Suppressor macrophage treated with lipopolysaccharide for 4 hours (primary cell): ENCODE measurements at places on chromosomes 1 and 21.

GRCh38 chr1:87673748-87674147 lies 345.1 kb downstream of the LMO4 start:
- DNase-seq, result no peak

GRCh38 chr1:95169548-95169947 lies 52.4 kb downstream of the TLCD4 start:
- DNase-seq, result no peak

- DNase-seq, result no peak
Observed at GRCh38 chr1:185565302-185565701, 168.9 kb upstream of the HMCN1 start.

GRCh38 chr21:41204736-41205135 lies 36.8 kb downstream of the BACE2 start:
- no peak for DNase-seq

GRCh38 chr1:117271959-117272358 lies 61.2 kb upstream of the VTCN1 start:
- no peak for DNase-seq

DNA sequence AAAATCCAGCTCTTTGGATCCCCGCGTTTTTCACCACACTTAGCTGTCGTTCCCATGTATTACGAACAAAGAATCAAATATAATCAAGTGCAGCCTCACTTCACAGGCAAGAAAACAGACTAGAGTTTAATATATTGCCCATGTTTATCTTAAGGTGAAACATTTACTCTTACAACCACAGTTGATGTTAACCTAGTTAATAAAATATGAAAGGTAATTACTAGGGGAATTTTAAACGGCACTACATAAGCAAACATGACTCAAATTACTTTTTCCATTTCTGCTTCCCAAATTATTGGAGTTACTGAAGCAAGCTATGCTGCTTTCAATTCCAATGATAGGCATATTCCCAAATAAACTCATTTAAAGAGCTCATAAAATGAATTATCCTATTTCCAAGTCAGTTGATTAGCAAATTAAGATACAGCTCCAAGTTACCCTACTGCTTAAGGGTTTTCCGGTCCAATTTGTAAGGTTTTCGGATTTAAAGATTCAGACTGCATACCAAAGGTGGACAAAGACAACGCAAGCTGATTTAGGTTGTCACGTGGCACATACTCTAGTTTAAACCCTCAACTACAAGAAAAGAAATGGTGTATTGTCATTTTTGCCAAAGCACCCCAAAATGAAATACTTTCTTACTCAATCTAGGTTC lies 5.9 kb downstream of the COX20 start:
- DNase-seq, result no peak

- no peak for DNase-seq
Observed at GRCh38 chr1:237868817-237869600, 21.7 kb downstream of the ZP4 start.

GRCh38 chr1:17587693-17588047 lies 48.2 kb downstream of the ARHGEF10L start:
- no peak for DNase-seq

DNA sequence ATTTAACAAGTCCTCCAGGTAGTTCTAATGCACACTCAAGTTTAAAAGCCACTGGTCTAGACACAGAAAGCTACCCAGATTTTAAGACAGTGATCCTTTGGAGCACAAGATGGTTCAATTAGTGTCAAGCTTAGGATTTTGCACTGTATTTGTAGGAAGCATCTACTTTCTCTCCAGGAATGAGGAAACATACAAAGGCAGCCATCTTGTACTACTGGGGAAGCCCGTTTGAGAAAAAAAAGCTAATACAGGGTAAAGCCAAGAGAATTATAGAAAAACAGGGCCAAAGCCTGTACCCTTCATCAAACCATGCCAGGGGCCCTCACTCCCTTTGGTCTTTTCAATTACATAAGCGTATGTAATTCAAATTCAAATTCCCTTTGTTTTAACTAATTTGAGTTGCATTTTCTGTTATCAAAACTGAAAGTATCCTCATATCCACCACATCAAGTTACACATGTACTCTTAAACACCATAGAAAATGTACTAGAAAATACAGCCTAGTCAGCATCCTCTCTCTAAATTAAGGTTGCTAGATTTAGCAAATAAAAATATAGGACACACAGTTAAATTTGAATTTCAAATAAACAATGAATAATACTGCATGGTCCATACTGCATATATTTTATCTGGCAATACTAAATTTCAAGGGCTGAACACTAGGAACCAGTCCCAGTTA lies 17.4 kb downstream of the PIK3R3 start:
- no peak for DNase-seq

DNA sequence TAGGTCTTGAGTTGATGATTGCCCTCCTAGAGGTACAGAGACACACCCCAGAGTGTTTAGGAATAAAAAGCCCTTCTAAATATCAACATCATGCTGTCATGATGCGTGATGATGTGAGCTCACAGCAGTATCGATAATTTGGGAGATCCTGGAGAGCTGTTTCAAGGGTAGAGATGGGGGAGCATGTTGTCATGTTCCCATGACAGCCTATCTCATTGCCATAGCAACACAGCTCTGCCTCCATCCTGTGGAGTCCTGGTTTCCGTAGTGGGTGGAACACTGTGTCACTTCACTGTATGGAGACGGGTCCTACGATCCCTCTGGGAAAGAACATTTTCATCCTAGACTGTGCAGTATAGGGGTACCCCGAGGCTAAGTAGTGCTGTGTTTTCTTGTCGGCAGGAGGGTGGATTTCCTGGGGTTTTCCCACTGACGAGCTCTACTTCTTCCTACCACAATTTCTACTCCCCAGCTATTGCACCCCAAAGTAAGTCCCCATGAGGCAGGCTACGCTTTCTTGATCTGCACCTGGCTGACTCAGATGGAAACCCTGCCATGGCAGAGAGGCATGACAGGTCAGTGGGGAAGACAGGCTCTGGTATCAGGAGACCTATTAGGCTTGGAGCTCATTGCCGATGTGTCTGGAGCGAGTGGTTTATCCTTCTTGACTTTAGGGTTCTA lies 7.2 kb downstream of the KISS1 start:
- no peak for DNase-seq

- no peak for DNase-seq
Observed at GRCh38 chr1:212035835-212036605, 472 bp downstream of the DTL start.

- peak; percentile 51 for DNase-seq
Observed at GRCh38 chr1:169892927-169893644, 610 bp downstream of the SCYL3 start.

- no peak for DNase-seq
Observed at GRCh38 chr1:108831225-108831624, 25.7 kb downstream of the AKNAD1 start.

- DNase-seq, result no peak
Observed at GRCh38 chr1:237084341-237085077, 42.5 kb downstream of the RYR2 start.

DNA sequence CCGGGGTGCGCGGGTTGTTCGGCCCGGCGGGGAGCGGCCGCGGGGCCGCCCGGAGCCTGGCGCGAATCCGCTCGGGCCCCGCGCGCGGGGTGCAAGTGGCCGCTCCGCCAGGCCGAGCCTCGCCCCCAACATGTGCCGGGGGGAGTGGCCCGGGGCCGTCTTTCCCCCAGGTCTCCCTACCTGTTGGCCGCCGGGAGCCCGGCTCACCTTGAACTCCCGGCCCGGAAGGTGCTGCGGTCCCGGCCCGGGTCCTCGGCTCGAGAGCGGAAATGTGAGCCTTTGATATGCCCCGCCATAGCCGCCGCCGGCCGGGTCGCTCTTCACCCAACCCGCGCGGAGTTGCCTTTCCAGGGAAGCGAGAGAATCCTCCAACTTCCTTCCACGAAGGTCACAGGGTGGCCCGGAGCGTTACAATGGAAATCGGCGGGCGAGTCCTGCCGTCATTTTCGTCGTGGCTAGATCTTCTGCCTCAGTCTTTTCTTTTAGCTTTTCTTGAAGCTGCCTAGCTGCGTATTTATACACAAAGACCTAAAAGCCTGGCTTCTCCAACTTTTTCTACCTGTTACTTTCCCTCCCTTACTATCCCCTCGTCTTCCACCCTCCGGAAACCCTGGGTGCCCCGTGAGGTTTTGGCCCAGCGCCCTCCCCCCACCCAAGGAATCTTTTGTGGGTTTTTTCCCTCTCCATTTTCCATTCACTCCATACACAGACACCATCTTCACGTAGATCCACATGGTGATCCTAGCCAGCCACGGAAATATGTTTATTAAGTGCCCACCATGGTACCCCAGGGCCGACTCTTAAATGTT lies 867 bp downstream of the PTGFRN start:
- peak; percentile 45 for DNase-seq

- peak; percentile 74 for DNase-seq
Observed at GRCh38 chr1:226181996-226182714, 4.4 kb downstream of the ACBD3 start.

DNA sequence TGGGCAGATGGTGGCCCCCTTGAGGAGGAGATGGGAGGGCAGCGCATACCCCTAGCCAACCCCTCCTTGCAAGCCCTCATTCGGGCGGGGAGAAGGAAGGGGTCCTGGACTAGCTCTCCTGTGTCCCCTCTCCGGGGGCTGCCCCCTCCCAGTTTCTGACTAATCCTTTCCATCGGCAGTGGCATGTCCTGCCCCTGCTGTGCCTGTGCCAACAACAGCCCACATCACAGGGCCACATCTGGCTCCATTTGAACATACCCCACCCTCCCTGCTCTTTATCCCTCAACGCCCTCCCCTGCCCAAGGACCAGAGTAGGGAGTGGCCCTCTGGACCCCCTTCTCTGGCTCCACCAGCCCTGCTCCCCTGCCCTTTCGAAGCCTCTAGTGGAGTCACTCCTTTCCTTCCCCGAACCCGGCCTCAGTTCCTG lies 11.0 kb upstream of the LMNA start:
- no peak for DNase-seq

GRCh38 chr1:65316233-65316632 lies 6.9 kb downstream of the DNAJC6 start:
- DNase-seq, result no peak

DNA sequence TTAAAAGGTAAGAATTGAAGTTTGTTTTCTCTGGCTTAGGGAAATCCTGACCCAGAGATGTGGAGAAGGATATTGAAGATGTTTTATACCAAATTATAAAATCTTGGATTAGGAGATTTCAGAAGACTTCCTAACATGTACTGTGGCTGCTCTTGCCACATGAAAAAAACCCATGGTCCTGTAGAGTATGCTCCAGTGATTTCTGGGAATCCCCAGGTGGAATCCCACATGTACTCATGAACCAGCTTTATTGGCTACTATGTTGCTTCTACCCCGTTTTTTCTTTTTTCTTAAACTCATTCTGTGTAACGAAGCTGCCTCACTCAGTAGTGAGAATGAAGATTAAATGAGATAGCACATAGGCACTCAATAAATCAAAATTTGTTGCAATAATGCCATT lies 132.7 kb upstream of the SGIP1 start:
- peak; percentile 31 for DNase-seq

- DNase-seq, result no peak
Observed at GRCh38 chr1:115685029-115685705, 43.4 kb downstream of the VANGL1 start.

- DNase-seq, result no peak
Observed at GRCh38 chr1:93999840-94000415, 90.7 kb upstream of the GCLM start.

- no peak for DNase-seq
Observed at GRCh38 chr1:22295856-22296255, 153.0 kb upstream of the WNT4 start.

GRCh38 chr1:54080598-54081049 lies 27.2 kb downstream of the TCEANC2 start:
- no peak for DNase-seq

DNA sequence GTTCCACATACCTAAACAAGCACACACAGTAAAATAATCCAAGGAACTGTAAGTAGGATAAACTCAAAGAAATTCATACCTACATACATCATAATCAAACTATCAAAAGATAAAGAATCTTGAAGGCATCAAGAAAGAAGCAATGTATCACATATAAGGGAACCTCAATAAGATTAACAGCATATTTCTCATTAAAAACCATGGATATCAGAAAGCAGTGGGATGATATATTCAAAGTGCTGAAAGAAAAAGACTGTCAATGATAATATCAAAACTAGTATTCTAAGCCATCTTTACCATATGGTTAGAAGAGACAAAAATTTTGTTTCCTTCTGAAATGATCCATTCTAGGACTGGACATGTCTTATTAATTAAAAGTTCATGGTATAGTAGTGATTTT lies 37.1 kb upstream of the ADAM30 start:
- no peak for DNase-seq

DNA sequence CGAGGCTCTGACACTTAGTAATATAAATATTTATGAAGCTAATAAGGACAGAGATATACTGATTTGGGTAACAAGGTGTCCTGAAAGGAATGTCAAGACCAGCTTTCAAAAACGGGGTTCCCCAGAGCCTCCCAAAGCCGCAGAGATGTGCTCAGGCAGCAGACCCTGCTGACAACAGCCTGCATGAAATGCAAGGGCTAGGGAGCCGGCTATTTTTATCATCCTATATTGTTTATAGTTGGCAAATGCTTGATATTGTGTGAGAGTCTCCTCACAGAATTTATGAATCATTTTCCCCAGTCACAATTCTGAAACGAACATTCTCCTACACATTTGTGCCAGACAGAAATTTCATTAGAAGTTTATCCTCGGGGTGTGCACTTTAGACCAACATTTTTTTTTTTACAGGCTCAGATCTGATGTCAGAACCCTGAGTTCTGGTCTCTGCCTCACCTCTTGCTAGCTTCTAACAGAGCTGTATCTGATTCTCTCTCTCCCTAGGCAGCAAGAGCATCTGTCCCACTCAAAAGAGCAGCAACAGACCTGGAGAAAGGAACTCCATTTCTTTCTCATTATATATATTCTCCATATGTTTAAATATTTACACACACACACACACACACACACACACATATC lies 302.3 kb upstream of the PLD5 start:
- DNase-seq, result no peak

- no peak for DNase-seq
Observed at GRCh38 chr1:71557138-71557537, 476.3 kb upstream of the ZRANB2 start.

GRCh38 chr1:168734271-168734670 lies 5.3 kb upstream of the DPT start:
- no peak for DNase-seq

- DNase-seq, result no peak
Observed at GRCh38 chr1:43309405-43310025, 8.7 kb downstream of the TIE1 start.

DNA sequence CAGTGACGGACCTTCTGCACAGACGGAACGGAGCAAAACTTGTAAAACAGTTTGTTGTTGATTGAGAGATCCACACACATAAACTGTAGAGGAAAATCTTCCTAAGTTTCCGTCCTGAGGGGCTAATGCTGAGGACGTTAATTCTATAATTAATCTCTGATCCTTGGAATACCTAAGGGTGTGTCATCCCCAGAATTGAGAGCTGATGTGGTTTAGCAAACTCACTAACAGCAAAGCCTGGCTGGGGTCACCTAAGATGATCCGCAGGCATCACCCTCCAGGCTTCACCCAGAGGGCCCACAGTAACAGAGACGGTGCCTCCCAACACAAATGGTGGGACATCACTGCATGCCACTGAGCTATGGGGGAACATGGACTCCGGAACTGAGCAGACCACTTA lies 97.5 kb downstream of the SMYD2 start:
- no peak for DNase-seq
